ENCODE measurements at places on chromosomes 1 and 21. TPM values are rescaled to one million over a fixed set of nuclear protein-coding genes. Genes with fewer than 3 reads are reported as not detected.

MYOCOS gene
- not detected for total RNA-seq

ITLN2 gene
- total RNA-seq: not detected

PTPRU gene
- total RNA-seq: 25.7 TPM

OR2T2 gene
- not detected for total RNA-seq

KCNN3 gene
- 0.26 TPM for total RNA-seq

SFN gene
- 411 TPM for total RNA-seq

OVAAL gene
- total RNA-seq: not detected

VWA5B1 gene
- not detected for total RNA-seq

OR2W3 gene
- total RNA-seq: 4.5 TPM

DNA sequence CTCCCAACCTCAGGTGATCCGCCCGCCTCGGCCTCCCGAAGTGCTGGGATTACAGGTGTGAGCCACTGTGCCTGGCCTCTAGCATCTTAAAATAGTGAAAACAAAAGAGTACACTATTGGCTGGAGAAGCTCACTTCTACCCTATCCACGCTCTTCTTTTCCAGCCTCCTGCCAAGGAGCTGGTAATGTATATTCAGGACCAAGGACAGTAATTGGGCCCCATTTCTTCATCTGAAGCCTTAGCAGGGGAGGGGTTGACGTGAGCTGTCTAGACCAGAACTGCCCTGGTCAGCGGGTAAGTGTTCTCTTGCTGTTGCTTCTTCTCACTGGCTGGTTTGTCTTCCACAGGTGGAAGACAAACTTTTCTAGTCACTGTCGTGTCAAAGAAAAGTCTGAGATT, 70.2 kb downstream of the DNM3 start:
- peak; percentile 47 for DNase-seq
- no peak overlapping the region for H3K4me3 ChIP-seq
- no peaks in the 10 kb centered on the region for H3K36me3 ChIP-seq
- peaks cover 46% of the 10 kb centered on the region for H3K27me3 ChIP-seq
- peaks cover 7% of the 10 kb centered on the region for H3K4me1 ChIP-seq

GRCh38 chr1:119631086-119631432, 17.0 kb downstream of the ZNF697 start:
- no peaks in the 10 kb centered on the region for H3K27me3 ChIP-seq
- no peak overlapping the region for H3K27ac ChIP-seq
- no peaks in the 10 kb centered on the region for H3K4me1 ChIP-seq
- H3K4me3 ChIP-seq: no peak overlapping the region
- no peaks in the 10 kb centered on the region for H3K36me3 ChIP-seq
- DNase-seq: no peak

DNA sequence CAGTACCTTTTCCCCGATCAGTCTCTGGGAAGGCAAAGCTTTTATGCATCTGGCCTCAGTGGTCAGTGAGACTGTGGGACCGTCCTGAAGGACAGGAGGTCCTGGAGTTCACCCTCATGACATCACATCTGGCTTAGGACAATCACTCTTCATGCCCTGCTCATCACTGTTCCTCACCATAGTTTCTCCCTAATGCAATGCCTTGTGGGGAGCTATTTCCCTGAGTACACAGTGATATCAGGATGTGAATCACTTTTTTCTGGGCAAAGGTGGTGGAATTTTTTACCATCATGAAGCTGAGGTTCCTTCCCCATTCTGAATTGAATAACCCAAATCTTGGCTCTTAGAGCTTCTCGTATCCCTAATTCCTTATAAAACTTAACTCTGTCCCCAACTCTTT, 34.8 kb upstream of the CFAP126 start:
- no peaks in the 10 kb centered on the region for H3K27me3 ChIP-seq
- no peaks in the 10 kb centered on the region for H3K36me3 ChIP-seq
- DNase-seq: peak; percentile 86
- H3K27ac ChIP-seq: peak overlapping the region; percentile 85
- H3K4me1 ChIP-seq: peaks cover 49% of the 10 kb centered on the region

- no peaks in the 10 kb centered on the region for H3K36me3 ChIP-seq
- no peak overlapping the region for H3K27ac ChIP-seq
- H3K4me3 ChIP-seq: no peak overlapping the region
- H3K4me1 ChIP-seq: no peaks in the 10 kb centered on the region
- peaks cover 14% of the 10 kb centered on the region for H3K27me3 ChIP-seq
These were observed 222.6 kb upstream of the KIAA0040 start for GRCh38 chr1:175415129-175415712.

- no peak for DNase-seq
- no peak overlapping the region for H3K4me3 ChIP-seq
- no peaks in the 10 kb centered on the region for H3K36me3 ChIP-seq
- no peak overlapping the region for H3K27ac ChIP-seq
These were observed 177.5 kb upstream of the DUSP10 start for GRCh38 chr1:221919341-221919740.

- no peaks in the 10 kb centered on the region for H3K36me3 ChIP-seq
- no peak overlapping the region for H3K4me3 ChIP-seq
- peaks cover 54% of the 10 kb centered on the region for H3K27me3 ChIP-seq
- H3K27ac ChIP-seq: no peak overlapping the region
- H3K4me1 ChIP-seq: no peaks in the 10 kb centered on the region
- no peak for DNase-seq
These were observed 12.3 kb downstream of the KCNA2 start for GRCh38 chr1:110593902-110594301.

GRCh38 chr1:225846331-225847310, 35.6 kb downstream of the TMEM63A start:
- no peaks in the 10 kb centered on the region for H3K27me3 ChIP-seq
- H3K4me1 ChIP-seq: no peaks in the 10 kb centered on the region
- peaks cover 19% of the 10 kb centered on the region for H3K36me3 ChIP-seq
- no peak for DNase-seq
- H3K4me3 ChIP-seq: no peak overlapping the region

DNA sequence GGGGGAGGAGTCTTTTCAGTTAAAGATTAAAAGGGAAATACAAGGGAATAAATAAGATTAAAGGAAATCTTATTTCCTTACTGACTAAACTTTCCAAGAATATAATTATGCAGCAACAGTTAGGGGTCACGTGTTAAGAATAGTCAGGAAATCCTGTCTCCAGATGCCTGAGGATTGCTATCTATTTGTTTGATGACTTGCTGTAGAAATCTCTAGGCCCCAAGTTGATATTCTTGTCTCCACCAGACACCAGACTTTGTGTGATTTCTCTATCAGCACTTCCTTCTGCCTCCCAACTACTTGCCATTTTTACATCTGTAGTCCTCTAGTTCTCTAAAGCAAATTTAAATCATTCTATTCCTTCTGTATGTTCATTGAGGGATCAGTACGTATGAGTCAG, 77.5 kb downstream of the RPAP2 start:
- H3K4me1 ChIP-seq: no peaks in the 10 kb centered on the region
- no peak for DNase-seq
- no peaks in the 10 kb centered on the region for H3K36me3 ChIP-seq
- no peaks in the 10 kb centered on the region for H3K27me3 ChIP-seq
- no peak overlapping the region for H3K4me3 ChIP-seq
- H3K27ac ChIP-seq: no peak overlapping the region

DNA sequence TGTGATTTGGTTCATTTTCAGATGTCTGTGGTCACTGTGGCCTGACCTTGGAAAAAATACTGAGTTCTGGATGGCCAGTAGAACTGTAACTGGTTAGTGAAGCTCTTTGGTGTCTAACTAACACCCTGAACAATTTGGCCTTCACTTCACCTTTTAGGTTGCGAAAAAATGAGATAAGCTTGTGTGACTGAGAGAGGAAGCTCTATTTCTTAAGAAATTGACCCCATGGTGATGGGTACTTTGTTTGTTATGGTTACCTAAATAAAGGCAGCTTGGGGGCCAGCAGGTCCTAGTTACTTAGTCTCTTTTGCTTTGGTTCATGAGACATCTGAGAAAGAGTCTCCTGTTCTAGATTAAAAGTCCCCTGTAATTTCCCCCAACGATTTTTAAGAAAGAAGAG, 181.6 kb downstream of the ZNF326 start:
- H3K36me3 ChIP-seq: no peaks in the 10 kb centered on the region
- no peak for DNase-seq
- H3K4me1 ChIP-seq: no peaks in the 10 kb centered on the region
- H3K27me3 ChIP-seq: peaks cover 38% of the 10 kb centered on the region
- no peak overlapping the region for H3K27ac ChIP-seq

GRCh38 chr1:77245830-77246229, 26.6 kb upstream of the PIGK start:
- H3K4me3 ChIP-seq: no peak overlapping the region
- H3K27ac ChIP-seq: no peak overlapping the region
- no peaks in the 10 kb centered on the region for H3K4me1 ChIP-seq
- no peaks in the 10 kb centered on the region for H3K27me3 ChIP-seq
- DNase-seq: no peak

DNA sequence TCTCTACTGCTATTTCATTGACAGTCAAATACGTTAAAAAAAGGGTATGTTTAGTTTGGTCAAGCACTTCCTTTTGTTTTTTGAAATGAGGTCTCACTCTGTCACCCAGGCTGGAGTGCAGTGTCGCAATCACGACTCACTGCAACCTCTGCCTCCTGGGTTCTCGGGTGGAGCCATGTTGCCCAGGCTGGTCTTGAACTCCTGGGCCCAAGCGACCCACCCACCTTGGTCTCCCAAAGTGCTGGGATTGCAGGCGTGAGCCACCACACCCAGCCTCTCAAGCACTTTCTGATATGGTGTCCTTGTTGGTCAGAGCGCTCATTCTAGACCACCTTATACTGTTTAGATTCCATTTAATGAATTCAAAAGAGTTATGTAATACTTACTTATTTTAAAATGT, 20.9 kb upstream of the RHBDL2 start:
- peak; percentile 26 for DNase-seq
- H3K4me1 ChIP-seq: peaks cover 32% of the 10 kb centered on the region
- H3K36me3 ChIP-seq: no peaks in the 10 kb centered on the region
- peak overlapping the region; percentile 32 for H3K27ac ChIP-seq

DNA sequence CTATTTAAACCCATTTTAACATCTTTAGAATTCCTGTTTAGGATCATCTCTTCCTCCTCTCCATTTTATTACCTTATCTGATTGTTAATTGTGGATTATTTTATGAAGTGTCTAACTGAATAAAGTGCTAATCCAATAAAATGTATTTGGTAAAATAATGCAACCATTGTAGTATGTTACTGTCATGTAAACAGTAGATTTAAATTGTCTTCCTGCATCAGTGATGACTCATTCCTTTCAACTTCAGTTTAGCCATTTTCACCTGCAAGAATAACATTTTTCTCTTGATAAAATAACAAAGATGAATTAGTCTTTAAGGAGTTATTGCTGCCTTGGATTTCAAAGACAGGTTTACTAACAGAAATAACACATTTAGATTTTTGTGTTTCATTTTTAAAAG, 5.4 kb downstream of the PPP2R5A start:
- no peaks in the 10 kb centered on the region for H3K36me3 ChIP-seq
- peak; percentile 69 for DNase-seq
- no peak overlapping the region for H3K4me3 ChIP-seq
- no peaks in the 10 kb centered on the region for H3K27me3 ChIP-seq
- H3K27ac ChIP-seq: peak overlapping the region; percentile 5
- H3K4me1 ChIP-seq: peaks cover 42% of the 10 kb centered on the region

DNA sequence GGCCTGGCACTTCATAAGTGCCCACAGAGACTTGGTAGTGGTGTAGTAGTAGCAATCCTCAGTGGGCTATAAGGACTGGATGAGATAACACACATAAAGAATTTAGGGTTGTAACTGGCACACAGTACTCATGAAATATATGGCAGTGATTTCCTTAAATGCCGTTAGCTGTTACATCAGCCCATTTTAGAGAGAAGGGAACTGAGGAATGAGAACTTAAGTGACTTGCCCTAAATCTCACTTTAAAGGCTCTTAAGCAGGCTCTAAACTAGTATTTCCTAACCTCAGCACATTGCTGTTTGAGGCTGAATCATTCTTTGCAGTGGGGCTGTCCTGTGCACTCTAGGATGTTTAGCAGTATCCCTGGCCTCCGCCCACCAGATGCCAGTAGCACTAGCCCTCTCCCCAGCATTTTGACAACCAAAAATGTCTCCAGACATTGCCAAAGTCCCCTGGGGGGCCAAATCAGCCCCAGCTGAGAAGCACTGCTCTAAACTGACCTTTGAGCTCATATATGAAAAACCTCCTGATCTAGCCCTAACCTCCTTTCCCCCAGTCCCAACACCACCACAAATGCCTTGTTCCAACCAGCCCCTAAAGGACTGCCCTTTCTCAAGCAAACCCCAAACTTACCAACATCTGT, 11.6 kb downstream of the CAMK2N1 start:
- no peak overlapping the region for H3K4me3 ChIP-seq
- H3K27ac ChIP-seq: no peak overlapping the region
- no peaks in the 10 kb centered on the region for H3K36me3 ChIP-seq

DNA sequence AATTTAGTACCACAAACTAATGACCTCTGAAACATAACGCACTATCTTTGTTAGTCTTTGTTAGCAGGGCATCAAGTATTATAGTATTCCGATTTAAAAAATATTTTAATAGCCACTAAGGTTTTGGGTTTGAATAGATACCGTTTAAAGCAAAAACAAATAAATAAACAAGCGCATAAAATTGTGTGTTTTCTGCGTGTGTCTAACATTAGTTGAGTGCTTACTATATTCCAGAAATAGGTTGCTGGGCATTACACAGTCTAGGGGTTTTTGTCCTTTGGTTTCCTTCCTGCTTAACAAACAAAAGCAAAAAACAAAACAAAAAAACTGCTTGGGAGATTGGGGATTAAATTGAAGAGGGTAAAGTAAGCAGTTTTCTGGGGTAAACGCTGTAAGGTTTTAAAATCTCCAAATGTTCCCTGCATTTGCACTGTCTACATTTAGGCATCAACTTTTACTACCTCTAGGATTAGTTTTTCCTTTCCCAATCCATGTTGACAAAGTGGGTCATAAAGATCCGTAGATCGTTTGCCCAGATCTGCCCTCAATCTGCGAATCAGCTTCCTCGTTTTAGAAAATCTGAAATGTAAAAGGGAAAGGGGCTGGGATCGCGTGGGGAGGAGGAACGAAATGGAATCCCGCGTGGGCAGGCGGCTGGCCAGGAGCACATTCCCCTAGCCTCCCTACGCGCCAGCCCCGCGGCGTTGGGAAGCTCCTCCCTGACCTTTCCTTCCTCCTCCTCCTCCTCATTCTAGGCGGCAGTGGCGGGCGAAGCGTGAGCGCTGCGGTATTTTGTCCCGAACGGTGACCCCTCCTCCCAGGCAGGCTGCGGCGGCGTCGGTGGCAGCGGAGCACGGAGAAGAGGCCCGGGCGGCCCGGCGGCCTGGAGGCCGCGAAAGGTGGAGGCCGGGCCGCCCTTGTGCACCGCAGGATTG, at the start of gene KCTD3:
TSS of gene KCTD3 (plus strand) at position 749 of the 935 bp plus-strand sequence. CDS start 382 bp downstream, outside the sequence.
- no peaks in the 10 kb centered on the region for H3K36me3 ChIP-seq
- H3K27me3 ChIP-seq: no peaks in the 10 kb centered on the region
- H3K27ac ChIP-seq: peak within 1 kb of the TSS; percentile 88
- peak; percentile 89 for DNase-seq
- H3K4me3 ChIP-seq: peak within 1 kb of the TSS; percentile 81

DNA sequence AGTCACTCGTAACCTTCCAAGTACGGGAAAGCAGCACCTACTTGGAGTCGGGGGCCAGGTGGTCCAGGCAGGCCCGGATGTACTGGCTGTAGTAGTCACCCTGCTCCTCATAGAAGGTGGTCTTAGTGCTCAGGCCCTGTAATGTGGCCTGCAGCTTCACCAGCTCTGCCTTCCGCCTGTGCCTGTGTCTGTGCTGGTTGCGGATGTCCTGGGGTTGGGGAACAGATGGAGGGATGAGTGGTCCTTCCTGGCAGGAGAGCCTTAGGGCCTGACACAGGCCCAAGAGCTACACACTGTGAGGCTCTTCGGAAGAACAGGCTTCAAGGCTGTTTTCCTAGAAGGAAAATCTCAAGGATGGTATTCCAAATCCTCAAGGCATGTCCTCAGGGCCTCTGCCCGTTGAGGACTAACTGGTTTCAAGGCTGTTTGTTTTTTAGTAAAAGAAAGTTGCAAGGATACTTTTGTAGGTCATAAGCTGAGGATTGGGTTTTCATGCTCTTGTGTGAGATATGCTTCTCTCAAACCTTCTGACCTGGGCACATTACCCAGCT, 28.4 kb upstream of the MEF2D start:
- H3K27me3 ChIP-seq: no peaks in the 10 kb centered on the region
- DNase-seq: no peak
- H3K27ac ChIP-seq: no peak overlapping the region
